DND-41 (cell line): ENCODE measurements at places on chromosomes 11 and 22.

GRCh38 chr11:73353422-73353821 lies 22.8 kb upstream of the RELT start:
- DNase-seq = peak; percentile 29

GRCh38 chr11:2314525-2315394 lies 12.9 kb downstream of the TSPAN32 start:
- DNase-seq = peak; percentile 48

GRCh38 chr11:82936261-82936660 lies 34.7 kb downstream of the DDIAS start:
- no peak for DNase-seq

GRCh38 chr11:75534259-75535069 lies 8.7 kb upstream of the GDPD5 start:
- no peak for DNase-seq
